HAP-1 (cell line): ENCODE measurements at places on chromosomes 3 and 15.

GRCh38 chr3:38004415-38005075 is 14.0 kb downstream of the VILL start:
- peak; percentile 77 for DNase-seq

GRCh38 chr15:55707518-55707917 is 35.4 kb downstream of the PRTG start:
- peak; percentile 59 for DNase-seq

DNA sequence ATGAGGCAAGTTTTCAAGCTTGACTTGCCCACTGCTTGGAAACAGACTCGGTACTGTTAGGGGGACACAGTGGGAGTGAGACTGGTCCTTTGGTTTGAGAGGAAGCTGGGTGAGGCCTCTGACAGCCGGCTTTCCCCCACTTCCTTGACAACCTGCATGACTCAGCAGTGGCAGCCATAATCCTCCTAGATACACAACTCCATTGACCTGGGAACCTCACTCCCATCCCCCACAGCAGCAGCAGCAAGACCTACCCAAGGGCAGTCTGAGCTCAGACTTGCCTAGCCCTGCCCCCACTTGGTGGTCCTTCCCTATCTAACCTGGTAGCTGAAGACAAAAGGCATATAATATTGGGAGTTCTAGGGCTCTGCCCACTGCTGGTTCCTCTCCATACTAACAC is 1043.5 kb upstream of the ALCAM start:
- DNase-seq = no peak

GRCh38 chr15:48559285-48559684 is 86.2 kb downstream of the FBN1 start:
- DNase-seq = no peak

DNA sequence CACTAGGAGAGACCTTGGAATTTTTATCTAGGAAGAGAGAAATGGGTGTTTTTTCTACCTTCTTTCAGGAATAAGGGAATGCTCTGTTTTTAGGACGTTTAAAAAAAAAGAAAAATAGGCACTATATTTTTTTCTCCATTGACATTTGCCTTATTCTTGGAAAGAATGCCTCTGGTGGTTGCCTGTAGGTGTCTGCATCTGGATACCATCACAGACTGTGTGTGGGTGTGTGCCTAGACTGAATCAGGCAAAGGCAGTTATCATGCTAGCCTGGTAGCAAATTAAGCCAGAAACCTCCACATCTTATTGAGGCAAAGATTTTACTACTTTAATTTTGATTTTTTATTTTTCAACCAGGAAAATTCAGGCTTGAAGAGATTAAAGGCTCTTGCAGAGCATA is 513.6 kb upstream of the KCNMB2 start:
- DNase-seq = no peak
